ENCODE measurements at places on chromosomes 3 and 15.

- DNase-seq = no peak
These were observed 45.9 kb upstream of the CP start for GRCh38 chr3:149267565-149267964.

DNA sequence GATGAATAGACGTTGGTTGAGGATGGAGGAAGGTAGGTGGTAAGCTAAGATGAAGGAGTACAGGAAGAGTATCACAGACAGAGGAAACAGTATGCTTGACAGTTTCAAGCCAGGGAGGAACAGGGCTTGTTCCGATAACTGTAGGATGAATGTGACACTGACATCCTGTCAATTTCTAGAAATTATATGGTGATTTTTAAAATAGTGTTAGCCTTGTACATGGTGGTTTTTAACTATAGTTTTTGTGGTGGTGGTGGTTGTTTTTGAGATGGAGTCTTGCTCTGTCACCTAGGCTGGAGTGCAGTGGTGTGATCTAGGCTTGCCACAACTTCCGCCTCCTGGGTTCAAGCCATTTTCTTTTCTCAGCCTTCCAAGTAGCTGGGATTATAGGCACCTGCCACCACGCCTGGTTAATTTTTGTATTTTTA lies 92.8 kb downstream of the FNDC3B start:
- DNase-seq = no peak

- DNase-seq = no peak
These were observed 33.4 kb upstream of the PSMD6 start for GRCh38 chr3:64056606-64057180.

DNA sequence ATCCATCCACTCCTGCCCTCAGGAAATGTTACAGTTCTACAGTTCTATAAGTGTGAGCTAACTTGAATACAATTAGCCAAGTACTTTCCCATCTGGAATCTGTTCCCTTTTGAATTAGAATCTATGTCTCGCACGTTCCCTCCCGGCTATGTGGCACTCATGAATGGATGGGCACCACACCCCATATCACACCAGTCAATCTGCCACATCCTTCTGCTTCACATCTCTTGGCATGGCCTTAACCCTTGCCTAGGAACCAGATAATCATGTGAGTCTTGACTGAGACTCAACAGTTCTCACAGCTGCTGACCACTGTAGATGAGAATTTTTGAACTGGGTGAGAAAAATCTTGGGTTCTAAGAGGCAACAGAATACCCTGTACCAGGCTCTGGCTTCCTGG lies 180.2 kb downstream of the TNIK start:
- DNase-seq = no peak

GRCh38 chr3:60053526-60054265 lies 1003.9 kb upstream of the CFAP20DC start:
- DNase-seq = no peak

DNA sequence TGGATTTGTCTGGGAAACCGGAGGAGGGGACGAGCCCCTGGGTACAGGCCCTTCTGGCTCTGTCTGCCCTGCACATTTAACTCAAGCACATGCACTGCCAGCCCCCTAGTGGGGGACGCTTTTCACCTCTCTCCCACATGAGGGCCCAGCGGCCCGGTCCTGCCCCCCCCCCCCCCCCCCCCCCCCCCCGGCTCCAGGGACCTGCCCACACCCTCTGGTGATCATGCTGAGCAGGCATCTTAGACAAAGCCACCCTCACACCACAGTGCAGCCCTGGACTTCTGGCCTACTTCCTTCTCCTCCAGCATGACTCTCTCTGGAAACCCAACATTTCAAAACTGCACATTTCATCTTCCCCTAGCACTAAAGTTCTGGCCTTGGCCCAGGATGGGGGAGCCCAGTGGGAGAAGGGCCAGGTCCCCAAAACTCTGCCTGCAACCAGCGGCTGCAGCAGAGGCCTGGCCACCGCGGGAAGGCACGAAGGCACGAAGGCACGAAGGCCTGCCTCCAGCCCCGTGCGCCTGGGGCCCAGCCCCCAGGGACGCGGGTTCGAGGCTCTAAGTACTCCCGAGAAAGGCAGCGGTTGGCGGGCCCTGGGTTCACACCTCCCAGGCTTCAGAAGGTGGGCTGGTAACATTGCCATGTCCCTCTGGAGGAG lies 14.1 kb downstream of the KLF15 start:
- DNase-seq = no peak

- DNase-seq = no peak
These were observed 288.4 kb upstream of the GOLGA6L4 start for GRCh38 chr15:83947156-83947555.

DNA sequence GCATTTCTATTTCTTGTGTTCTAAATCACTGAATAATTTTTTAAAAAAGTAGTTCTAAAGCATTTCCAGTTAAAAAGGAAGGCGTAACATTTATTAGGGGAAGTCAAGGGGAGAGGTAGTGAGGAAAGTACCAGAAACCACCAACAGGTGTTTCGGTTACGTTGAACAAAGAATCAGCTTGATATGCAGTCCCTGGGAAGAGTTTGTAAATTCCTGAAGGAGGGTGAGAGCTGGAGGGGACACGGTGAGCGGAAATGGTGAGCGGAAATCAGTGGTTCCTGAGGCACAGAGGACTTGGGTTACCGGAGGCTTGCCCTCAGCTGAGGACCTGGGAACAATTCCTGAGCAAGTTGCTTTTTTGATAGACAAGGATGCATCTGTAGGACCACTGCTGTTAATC lies 17.8 kb downstream of the MAP2K1 start:
- DNase-seq = no peak

DNA sequence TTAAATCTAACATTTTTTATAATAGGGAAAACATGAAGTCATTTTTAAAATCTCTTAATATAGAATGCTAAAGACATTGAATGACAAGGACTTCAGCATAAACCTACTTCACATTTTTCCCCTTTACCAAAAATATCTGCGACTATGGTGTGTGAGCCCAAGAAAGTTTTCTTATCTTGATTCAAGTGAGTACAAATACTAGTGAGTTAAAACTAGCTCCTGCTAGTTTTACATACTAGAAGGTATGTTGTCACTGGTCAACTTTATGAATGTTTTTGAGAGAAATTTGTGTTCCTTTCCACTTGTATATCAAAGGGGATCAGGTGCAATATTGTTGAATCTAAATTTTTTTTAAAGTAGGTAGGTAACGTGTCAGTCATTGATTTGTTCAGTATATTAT lies 152.4 kb upstream of the CGNL1 start:
- DNase-seq = no peak

DNA sequence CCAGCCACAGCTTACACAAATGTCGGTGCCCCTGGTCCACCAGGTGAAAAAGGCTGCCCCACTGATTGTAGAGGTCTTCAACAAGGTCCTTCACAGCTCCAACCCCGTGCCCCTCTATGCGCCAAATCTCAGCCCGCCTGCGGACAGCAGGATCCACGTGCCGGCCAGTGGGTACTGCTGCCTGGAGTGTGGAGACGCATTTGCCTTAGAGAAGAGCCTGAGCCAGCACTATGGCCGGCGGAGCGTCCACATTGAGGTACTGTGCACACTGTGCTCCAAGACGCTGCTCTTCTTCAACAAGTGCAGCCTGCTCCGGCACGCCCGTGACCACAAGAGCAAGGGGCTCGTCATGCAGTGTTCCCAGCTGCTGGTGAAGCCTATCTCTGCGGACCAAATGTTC lies 32.9 kb upstream of the ALPK3 start:
- no peak for DNase-seq

DNA sequence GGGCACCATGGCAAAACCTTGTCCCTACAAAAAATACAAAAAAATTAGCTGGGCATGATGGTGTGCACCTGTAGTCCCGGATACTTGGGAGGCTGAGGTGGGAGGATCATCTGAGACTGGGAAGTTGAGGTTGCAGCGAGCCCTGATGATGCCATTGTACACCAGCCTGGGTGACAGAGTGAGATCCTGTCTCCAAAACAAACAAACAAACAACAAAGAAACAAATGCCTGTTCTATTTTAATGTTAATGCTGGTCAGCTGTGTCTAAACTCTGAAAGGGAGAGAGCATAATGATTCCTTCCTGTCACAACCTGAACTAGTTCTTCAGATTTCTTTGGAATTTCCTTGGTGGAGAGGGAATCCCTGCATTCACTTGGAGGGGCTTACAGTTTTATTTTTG lies 413.0 kb upstream of the TBL1XR1 start:
- DNase-seq = no peak

DNA sequence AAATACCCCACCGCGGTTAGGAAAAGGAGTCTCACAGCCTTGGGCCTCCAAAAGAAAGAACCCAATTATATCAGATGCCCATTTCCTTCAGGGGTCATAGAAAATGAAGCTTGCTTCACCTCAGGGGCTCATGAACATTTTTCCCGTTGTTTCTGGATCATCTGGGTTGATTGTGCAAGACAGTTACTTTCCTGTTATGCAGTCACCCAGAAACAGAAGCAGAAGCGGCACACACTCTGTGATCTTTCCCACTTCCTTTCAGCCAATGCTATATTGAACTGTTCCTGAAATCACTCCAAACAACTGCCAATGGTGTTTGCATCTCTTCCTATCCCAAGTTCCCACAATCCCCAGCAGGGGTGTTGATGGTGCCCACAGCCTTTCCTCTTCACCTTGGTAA lies 295.6 kb upstream of the RASGRP1 start:
- DNase-seq = no peak

DNA sequence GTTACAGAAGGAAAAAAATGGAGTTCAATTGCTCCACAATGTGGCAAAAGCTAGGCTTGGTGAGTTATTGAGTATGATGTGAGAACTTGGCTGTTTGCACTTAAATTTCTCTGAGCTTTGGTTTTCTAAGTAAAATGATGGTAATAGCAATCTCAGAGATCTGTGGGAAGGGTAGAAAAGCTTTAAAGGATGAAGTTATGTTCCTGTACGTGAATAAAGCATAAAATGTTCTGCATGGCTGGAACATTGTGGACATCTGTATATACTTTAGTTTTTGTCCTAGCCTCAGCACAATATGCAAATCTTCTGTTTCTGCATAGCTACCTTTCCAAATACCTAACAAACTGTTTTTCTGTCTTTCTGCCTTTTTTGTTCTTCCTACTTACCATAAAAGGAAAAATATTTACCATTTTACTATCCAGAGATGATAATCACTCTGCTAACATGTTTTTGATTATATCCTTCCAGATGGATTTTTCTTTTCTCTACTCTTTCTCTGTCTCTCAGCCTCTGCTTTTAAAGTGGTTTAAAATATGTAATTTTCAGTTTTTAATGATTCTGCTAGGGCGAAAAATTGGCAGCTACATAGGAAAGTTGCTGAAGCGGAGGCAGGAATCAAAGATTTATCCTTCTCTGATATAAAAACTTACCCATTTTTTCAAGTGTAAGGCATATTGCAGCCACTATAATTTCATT lies 188.1 kb downstream of the FNDC3B start:
- no peak for DNase-seq

GRCh38 chr15:69031013-69032001 lies 16.8 kb downstream of the NOX5 start:
- no peak for DNase-seq

GRCh38 chr3:129911261-129911861 lies 17.9 kb upstream of the TMCC1 start:
- no peak for DNase-seq

DNA sequence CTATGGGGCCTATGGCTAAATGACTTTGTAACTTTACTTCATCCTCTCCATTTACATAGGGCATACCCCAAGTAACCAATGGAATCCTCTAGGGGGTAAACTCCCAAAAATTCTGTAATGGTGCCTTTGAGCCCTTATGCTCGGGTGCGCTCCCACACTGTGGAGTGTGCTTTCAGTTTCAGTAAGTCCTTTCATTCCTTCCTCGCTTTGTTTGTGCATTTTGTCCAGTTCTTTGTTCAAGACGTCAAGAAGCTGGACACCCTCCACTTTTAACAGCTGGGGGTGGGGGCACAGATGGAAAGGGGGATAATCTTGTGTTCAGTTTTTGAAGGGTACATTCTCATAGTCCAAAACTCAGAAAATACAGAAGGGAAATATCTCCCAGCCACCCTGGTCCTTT lies 84.4 kb upstream of the C2CD4B start:
- no peak for DNase-seq

DNA sequence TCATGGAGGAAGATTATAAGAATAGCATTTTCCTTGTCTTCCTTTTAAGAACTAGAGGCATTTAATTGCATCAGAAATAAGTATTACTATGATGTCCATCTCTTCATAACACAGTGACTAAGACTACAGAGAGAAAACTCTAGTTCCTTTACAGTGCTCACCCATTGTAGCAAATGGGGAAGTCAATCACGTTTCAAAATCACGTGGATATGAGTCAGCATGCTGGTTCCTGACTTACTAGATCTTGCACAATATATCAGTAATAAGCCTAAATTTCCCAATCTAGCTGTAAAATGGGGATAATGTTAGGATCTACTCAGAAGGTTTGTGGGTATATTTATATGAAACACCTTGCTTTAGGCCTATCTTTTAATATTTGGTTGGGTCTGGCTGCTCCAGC lies 254.8 kb upstream of the EOMES start:
- DNase-seq = no peak

- DNase-seq = no peak
These were observed 251.1 kb downstream of the GABRB3 start for GRCh38 chr15:26521691-26522198.

DNA sequence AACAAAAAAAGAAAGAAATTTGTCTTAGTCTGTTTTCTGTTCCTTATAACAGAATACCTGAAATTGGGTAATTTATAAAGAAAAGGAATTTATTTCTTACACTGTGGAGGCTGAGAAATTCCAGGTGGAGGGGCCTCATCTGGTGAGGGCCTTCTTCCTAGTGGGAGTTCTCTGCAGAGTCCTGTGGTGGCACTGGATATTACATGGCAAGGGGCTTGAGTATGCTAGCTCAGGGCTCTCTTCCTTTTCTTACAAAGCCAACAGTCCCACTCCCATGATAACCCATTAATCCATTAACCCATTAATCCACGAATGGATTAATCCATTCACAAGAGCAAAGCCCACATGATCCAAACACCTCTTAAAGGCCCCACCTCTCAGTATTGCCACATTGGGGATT lies 2.9 kb upstream of the SATB1 start:
- no peak for DNase-seq

DNA sequence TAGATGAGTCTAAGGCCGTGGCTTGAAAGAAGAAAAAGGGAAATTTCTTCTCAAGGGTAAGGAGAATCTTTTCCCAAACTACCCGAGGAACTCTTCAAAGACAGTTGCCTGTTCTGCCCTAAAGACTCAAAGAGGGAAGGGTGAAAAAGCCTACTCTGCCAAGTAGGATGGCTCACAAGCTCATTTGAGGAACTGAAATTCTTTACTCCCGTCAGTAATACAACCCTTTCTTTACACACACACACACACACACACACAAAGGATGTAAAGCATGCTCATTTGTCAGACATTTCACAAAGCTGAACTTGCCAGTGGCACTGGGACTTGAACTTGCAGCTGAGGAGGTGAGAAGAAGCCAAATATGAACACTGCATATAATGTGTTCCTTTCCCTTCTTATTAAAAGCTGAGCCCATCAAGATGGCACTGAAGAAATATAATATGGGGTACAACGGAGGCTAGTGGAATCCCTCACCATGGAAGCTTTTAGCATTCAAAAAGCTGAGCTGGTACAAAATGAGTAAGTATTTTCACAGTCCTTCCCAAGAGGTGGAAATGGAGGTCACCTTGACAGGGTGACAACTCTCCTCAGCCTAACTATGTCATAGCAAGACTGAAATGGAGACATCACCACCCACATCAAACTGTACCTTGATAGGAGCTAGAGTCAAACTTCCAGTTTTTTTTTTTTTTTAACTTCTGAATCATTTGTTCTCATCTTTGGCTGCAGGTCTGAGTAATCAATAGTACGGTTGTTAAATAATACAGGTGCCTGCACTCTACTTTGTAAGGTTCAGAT lies 57.6 kb downstream of the TAFA4 start:
- DNase-seq = no peak

Data from GOT3 (cell line).